ENCODE measurements at places on chromosomes 13 and 19. TPM values are rescaled to one million over a fixed set of nuclear protein-coding genes. Genes with fewer than 3 reads are reported as not detected.

Gene CCNE1
- 43.5 TPM for total RNA-seq

Gene IL4I1
- 6.3 TPM for total RNA-seq

Gene NRTN
- total RNA-seq, result 1.1 TPM

Gene TMPRSS9
- not detected for total RNA-seq

Gene PSPN
- 3.4 TPM for total RNA-seq

Gene C19orf73
- 1.1 TPM for total RNA-seq

DNA sequence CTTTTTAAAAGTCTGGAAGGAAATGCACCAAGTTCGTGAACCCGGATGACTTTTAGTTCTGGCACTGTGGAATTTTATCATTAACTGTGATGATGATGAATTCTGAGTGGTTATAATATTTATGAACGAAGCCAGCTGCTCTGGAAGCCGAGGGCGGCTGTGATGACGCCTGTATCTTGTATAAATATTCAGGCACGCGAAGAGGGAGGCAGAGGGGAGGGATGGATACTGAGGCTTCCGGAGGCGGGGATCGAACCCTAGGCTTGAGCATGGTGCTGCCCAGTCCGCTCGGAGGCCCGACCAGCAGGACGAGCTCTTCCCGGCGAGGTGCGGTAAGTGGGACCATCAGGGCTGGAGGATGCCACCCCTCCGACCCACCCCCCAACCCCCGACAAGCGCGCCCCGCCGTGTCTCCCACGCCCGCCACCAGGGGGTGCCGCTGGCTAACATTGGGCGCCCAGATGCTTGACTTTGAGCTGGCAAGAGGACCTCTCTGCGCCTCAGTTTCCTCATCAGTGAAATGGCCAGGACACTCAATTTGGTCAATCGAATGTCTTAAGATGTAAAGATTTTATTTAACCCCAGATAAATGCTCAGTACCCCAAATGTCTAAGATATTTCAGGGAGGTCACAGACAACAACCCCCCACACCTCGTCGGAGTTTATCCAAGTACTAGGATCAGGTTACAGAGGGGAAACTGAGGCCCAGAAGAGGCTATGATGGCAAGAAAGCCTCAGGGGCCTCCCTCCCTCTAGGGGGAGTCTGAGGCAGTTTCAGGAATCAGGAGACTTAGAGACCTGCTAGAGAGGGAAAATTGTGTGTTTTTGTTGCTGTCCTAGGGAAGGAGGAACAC lies 4.5 kb upstream of the RAB3A start:
- DNase-seq, result no peak

DNA sequence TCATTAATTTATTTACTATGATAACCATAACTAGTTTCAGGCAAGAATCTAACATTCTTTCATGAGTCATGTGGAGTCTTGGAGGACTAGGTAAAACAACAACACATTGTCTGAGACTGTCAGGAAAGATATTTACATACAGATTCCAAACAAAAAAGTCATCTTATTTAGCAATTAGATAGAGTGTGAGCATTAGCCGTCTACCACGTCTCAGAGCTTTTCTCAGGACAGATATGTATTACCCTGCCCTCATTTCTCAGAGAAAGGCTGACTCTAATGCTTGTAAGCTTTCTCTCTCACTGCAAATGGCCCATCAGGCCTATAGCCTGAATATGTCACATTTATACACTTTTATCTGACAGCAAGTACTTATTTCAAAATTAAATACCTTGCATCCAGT lies 312.1 kb upstream of the PCDH20 start:
- DNase-seq, result no peak

GRCh38 chr19:40294560-40294959 lies 9.4 kb upstream of the AKT2 start:
- no peak for DNase-seq

DNA sequence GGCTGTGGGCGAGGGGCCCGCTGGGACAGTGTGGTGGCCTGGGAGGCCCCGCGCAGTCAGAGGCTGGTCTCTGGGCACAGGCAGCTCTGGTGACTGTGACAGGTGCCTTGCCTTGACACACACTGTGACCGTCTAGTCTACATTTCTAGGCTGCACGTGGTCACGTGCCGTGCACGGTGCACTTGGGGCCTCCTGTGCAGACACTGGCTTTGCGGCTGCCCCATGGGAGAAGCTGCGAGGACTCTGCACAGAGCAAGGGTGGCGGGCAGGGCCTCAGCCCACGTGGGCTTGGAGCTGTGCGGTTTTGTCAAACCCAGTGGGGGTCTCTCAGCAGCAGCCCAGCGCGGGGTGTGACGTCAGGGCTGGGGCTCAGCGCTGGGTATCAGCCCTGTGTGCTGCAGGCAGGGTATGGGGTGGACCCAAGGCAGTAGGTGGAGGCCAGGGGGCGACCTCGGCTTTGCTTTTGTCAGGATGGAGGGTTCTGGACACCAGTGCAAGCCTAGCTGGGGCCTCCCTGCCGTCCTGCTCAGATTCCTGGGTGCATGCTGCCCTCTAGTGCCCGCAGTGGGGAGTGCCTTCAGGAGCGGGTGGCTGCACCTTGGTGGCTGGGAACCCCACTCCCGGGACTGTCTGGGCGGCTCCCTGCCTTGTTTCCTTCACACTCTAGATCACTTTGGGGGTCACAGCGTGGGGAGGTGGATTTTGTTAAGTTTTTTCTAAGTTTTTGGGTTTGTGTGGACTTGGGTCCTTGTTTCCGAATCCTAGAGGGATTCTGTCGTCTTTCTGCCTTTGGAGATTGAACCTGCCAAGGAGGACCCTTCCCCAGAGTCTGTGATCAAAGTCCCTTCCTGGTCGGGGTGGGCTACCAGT lies 62.6 kb downstream of the KDM4B start:
- DNase-seq, result peak; percentile 77

GRCh38 chr13:108915095-108915633 lies 285.8 kb downstream of the MYO16 start:
- DNase-seq, result no peak

Measured in activated naive CD4-positive, alpha-beta T cell treated with anti-CD3 and anti-CD28 coated beads, Interleukin-2, amount 50 U/mL, for 72 hours (primary cell).